ENCODE measurements at places on chromosomes 12 and 14.
A peak's percentile ranks its signal among the peaks of the same experiment; 100 is the strongest.

DNA sequence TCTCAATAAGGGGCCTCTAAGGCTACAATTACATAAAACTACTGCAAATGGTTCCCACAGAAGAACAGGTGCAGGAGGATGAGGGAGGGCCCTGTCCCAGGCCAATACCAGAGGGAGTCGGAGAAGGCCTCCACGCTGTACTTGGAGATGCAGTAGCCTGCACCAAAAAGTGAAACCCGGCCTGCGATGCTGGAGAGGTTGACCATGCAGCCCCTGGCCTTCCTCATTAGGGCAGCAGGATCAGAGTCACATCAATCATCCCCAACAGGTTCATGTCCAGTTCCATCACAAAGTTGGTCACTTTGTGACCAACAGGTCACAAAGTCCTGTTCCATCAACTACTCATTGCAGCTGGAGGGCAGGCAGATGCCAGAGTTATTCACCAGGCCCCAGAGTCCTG is 23.0 kb downstream of the ZBTB39 start:
- DNase-seq: no peak

GRCh38 chr12:108040947-108041346 is 88.1 kb upstream of the WSCD2 start:
- no peak for DNase-seq

GRCh38 chr12:51923506-51924365 is 16.4 kb downstream of the ACVRL1 start:
- peak; percentile 25 for DNase-seq

DNA sequence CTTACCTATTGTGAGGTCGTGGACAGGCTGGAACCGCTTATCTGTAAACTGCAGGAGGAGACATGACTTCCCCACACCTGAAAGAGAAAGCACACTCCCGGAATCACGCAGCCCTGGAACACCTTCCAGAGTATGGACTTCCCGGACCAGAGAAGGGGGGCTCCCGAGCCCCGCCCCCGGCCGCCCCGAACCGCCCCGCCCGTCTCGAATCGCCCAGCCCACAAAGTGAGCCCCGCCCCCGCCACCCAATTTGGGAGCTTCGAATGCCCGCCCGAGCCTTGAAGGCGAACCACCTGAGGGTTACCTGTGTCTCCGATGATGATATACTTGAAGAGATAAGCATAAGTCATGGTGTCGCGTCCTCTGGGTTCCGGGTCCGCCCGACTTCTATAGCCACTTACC is 235 bp downstream of the RAB2B start:
- DNase-seq: peak; percentile 74

DNA sequence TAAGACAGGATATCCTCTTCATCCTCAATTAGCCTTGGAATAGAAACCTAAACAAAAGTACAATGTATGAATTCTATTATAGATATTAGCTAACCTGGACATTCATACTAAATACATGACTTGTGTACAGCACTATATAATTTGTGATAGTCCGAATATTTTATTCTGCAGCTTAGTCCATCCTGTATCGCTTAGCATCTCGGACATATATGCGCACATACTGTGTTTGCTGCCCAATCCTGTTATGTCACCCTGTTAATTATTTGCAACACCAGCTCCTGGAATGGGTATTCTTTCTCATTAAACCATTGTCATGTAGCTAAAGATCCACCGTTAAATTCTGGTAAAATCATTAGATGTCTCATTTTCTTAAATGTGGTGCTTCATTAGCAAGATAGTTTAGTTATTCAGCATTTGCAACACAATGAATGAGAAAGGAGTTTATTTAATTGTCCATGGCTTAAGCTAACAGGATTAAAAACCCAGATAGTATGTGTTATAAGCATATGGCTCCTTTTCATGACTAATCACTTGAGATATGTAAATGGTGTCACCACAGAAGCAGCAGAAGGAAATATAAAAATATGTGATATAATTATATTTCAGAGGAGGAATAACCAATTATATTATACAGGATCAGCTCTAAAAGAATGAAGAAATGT is 156.0 kb upstream of the ARHGAP5 start:
- no peak for DNase-seq

DNA sequence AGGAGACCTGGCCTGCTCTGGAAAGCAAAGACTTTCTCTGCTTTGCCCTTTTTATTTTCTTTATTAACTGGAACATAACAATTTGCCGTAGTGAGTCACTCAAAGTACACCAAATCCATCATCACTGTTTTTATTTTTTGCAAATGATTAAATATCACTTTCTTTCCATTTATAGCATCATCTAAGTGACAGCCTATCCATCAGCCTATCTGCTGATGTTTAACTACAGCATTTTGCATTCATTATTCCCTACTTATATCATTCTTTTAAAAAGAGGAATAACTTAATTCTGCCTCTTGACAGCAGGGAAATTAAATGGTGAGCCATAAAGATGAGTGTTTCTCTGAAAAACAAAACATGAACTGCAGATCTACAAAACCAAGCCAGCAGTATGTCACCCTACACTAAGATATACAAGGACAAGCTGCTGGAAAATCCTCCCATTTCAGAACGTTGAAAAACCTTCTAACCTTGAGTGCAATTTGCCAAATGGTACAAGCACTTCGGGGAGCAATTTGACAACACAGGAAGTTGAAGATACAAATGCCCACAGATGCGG is 821.3 kb upstream of the TMEM132C start:
- no peak for DNase-seq

DNA sequence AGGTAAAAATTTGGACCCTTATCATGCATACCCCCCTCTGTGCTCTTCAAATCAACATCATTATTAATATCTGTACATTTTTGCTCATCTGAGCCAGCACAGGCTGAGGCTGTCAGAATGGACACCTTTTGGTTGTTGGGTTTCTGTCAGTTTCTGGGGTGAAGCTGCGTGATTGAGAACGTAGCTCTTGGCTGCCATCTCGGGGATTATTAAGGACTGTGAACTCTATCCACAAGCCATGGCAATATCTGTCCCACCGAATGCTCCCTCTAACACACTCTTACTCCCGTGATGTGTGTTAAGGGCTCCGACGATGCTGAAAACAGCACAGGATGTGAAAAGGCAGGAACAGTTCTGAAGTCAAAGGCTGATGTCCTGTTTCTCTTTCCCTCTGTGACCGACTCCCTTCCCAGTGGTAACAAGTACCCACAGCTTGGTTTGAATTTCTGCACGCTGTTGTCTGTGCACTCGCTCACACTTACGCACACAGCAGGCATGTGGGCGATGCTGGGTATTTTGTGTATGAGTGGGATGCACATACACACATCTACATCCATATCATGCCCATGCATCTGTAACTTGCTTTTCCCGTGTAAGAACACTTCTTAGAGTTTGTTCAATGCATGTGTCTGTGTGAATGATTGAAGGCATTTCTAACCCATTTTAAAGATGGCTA is 405.6 kb downstream of the TMEM121 start:
- no peak for DNase-seq

- no peak for DNase-seq
These were observed 60.8 kb upstream of the KRAS start for GRCh38 chr12:25311506-25311905.

- DNase-seq: no peak
These were observed 11.6 kb downstream of the RASSF8 start for GRCh38 chr12:25970082-25970481.

GRCh38 chr12:5171701-5172100 is 128.0 kb downstream of the KCNA5 start:
- no peak for DNase-seq

- DNase-seq: no peak
These were observed 30.7 kb downstream of the NUMB start for GRCh38 chr14:73427516-73428264.

DNA sequence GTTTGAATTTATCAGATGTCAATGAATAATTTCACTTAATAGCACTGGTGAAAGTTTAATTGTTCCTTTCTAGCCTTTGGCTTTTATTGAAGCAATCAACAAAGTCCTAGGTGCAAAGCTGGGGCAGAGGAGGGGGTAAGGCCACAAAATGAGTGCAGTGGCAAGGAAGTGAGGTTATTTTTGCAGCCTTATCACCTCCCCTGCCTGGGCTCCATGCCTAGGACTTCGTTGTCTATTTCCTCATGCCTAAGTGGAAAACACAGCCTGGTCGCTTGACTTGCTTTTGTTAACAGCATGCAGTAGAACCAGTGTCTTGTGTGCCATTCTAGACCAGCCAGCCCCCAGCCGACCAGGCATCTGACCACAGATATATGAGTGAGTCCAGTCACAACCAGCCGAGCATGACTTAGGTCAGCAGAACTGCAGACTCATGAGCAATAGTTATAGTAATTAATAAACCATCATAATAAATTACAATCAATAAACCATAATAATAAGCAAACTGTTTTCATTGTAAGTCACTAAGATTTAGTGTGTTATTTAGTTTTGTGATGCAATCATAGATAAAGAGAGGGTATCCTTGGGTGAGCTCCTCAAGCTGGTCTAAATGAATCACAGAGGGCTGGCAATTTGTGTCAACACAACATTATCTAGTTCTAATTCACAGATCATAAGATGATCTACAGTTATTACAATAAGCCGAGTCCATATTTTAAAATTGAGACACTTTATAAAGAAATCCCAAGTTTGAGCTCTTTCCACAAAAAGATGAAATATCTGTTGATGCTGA is 156.8 kb downstream of the GLT1D1 start:
- no peak for DNase-seq

- DNase-seq: no peak
These were observed 4.0 kb downstream of the P2RX2 start for GRCh38 chr12:132622437-132623071.

- no peak for DNase-seq
These were observed 743.5 kb downstream of the DIO2 start for GRCh38 chr14:79467835-79468234.

Measured in stimulated activated CD8-positive, alpha-beta memory T cell treated with anti-CD3 and anti-CD28 coated beads, Interleukin-12 subunit alpha, Interleukin-12 subunit beta, amount 100 ng/mL, for 1 hour (primary cell).